ENCODE measurements at places on chromosomes 3 and 15.

DNA sequence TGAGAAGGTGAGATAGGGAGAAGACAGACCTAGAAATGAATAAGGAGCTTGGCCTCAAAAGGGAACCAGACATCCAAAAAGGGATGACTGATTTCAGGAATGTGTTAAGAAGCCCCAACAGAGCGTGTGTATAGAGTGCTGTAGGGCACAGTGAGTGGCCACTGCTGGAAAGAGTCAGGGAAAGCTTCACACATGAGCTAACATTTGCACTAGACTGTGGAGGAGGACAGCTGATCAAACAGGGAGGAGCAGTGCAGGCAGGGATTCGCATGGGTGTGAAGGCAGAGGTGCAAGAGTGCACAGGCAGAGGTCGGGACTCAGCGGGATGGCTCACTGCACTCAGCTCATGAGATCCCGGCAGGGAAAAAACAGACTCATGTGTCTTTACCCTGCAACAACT lies 61.8 kb downstream of the NPTN start:
- DNase-seq: no peak

GRCh38 chr3:40988468-40988867 lies 210.8 kb upstream of the CTNNB1 start:
- DNase-seq: no peak

GRCh38 chr3:49279376-49279775 lies 2.3 kb upstream of the C3orf62 start:
- no peak for DNase-seq

DNA sequence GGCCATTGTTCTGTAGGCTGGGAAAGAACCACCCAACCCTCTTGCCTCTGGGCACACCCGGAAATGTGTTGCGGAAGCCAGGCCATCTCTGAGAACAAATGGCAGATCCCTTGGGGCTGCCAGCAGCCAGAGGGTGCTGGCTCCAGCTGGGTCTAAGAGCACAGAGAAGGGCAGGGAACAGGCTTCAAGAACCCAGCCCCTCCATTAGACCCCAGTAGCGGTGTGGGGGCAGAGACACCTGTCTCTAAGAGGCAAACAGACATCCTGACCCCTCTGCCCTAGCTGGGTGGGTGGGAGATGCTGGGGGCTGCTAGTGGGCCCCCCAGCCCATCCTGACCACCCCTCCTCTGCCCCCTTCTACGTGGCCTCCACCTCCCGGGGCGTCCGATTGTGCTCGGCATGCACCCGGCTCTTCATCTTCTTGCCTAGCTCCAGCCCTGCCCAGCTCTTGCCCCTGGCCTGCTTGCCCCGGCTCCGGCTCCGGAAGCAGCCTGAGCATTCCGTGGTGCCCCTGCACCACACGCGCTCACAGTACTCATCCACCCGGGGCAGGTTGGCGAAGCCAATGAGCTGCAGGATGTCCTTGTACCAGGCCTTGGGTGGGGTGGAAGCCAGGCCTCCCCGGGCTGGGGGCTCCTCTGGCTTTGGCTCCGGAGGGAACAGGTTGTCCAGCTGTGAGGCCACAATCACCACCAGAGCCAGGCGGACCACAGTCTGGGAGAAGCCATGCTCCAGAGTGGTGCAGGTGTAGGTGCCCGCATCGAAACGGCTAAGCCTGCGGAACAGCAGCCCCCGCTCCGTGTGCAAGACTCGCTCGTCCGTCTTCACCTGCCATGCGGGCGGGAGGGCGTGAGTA lies 9.4 kb downstream of the SEMA3G start:
- no peak for DNase-seq

DNA sequence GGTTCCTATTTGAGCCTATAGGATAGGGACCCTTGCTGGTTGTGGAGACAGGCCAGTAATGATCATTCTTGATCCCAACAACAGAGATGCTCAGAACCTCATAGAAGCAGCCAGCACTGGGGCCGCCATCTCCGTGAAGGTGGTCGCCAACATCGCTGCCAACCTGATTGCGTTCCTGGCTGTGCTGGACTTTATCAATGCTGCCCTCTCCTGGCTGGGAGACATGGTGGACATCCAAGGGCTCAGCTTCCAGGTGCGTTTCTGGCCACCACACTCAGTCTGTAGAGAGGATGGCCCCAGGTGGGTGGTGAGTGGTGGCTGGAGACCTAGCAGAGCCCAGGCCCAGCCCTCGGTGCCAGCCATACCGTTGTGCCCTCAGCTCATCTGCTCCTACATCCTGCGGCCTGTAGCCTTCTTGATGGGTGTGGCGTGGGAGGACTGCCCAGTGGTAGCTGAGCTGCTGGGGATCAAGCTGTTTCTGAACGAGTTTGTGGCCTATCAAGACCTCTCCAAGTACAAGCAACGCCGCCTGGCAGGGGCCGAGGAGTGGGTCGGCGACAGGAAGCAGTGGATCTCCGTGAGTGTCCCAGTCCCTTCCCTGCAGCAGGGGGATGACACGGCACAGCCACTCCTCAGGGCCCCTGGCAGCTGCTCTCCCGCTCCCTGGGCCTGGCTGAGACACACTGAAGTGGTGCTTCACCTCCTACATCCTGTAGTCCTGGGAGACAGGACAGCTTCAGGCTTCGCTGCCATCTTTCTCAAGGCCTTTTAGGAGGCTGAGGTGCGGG lies 46.5 kb upstream of the PDE8A start:
- DNase-seq: no peak

DNA sequence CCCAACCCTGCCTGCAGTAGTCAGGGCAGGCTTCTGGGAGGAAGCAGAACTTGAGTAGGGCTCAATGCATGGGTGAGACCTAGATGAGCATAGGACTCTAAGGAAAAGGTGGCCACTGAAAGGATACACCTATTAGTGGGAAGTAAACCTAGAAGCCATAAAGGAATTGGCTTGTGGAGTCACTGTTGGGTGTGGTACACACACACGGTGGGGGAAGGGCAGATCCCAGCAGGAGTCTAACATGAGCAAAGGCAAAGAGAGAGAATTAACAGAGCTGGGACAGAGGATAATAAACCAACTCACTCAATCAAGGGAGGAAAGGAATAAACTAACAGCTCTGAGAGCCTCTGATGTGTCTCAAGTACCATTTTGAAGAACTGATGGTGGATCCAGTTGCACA lies 23.1 kb downstream of the DAPK2 start:
- no peak for DNase-seq

DNA sequence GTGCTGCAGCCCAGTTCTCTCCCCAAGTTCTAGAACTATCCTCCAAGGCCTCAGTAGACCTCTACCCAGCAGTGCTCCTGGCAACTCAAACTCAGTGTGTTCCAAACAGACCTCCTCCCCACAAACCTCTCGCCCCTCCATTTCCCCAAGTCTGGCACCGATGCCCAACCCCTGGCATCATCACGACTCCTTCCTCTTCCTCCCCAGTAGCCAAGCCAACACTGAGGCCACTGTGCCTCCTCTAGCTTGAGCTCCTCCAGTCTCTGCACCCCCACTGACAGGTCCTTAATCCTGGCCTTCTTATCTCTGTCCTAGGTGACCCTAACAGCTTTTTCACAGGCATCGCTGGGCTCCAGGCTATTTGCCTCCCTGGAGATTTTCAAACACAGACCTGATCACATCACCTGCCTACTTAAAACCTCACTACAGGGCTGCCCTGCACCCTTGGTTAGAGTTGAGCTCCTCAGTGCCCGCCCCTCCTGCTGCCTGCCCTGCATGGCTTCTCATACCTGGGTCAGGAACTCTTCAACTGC lies 6.8 kb downstream of the ARPIN start:
- no peak for DNase-seq

GRCh38 chr3:188706599-188706998 lies 465.2 kb upstream of the TPRG1 start:
- no peak for DNase-seq

GRCh38 chr3:116199063-116199462 lies 246.2 kb downstream of the LSAMP start:
- no peak for DNase-seq

DNA sequence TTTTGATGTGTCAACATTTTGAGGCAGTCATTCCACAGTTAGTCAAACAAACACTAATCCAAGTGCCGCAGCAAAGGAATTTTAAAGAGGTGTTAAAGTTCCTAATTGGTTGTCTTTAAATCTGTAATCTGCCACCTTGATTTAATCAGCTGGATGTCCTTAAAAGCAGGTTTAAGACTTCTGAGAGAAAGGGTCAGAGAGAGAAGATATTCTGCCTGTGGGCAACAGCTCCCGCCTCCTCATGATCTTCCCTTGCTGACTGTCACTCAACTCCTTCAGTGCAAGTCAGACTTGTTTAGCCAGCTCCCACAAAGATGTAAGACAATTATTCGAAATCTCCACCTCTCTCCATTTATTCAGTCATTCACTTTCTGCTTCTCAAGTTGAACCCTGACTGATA lies 92.6 kb upstream of the MYRIP start:
- DNase-seq: no peak

DNA sequence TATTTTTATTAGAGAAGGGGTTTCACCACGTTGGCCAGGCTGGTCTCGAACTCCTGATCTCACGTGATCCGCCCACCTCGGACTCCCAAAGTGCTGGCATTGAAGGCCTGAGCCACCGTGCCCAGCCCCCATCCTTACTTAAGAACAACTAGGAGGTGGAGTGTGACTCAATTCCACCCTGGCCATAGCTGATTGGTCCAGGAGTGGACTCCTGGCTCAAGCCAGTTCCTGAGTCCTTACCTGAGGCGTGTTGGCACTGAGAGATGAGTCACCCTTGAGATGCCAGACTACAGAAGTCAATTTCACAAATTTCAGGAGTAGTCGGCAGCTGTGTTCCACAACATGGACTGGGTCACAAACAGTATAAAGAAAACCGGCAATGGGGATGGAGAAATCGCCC lies 124.2 kb downstream of the SHQ1 start:
- DNase-seq: no peak

DNA sequence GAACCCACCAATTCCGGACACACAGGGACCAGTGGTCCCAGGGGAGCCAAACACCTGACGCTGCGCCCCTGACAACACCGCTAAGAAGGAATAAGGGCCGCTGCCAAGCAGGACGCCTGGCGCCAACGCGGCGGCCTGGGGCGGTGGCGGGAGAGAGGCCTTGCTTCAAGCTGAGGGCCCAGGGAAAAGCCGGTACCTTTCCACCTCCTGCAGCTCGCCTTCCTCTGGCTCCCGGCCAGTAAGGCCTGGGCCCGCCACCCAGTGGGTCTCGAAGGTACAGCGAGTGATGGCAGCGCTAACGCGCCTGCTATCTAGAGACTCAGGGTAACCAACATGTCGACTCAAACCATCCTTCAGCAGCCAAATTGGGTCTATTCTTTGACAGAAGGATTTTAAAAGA lies 1074.1 kb downstream of the SI start:
- DNase-seq: no peak

DNA sequence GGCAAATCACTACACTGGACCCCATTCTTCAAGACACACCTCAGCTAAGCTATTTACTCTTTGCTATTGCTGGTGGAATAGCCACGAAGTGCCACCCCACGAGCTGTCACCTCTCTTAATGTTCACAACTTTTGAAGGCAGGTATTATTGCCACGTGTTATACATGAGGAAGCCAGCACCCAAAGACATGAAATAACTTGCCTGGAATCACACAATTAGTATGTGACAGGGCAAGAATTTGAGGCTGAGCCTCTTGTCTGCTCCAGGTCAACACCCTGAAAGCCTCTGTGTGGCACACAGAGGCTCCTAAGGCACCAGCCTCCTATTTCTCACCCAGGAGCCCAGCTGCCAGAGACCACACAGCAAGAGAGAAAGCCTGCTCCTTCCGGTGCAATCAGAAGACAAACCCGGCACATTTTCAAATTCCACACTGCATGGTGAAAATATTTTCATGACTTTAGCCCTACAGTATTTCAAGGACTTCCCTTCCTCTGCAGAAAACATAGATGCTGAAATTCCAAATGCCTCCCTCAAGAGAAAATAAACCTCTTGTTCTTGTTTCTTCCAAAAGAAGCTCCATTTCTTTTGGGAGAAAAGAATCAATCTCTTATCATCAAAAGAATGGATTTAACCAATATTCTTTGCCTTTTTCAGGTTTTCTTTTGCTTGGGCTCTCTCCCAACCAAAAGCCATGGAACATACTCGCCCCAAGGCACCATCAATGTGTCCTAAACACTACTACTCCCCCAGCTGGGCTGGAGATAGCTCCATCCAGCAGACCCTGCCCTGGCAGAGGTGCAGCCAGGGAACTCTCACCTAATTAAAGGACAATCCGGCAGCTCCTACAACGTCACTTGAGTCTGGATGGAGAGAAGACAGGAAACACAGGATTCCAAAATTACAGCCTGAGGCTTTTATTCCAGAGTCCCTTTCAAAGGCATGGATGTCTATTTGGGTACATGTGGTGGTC lies 84.7 kb upstream of the THBS1 start:
- DNase-seq: no peak

All from GDM1 (cell line).